ENCODE measurements at places on chromosomes 6 and 20.

GRCh38 chr6:97085772-97086171 lies 161.2 kb downstream of the KLHL32 start:
- no peak for DNase-seq

DNA sequence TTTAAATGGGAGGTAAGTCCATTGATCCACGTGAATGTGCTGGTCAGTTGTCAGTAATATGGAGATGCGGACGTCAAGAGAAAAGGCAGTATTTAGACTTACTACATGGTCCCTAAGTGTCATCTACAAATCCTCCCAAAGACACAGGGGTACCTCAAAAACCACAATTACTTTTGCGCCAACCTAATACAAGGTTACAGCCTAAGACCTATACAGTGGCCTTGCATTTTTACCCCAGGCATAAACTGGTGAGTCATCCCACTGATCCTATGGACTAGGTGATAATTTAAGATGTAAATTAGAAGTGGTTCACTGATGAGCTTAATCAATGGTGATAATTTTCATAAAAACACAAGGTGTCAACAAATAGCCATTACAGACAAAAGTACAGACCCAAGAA lies 141.0 kb downstream of the NFATC2 start:
- no peak for DNase-seq

DNA sequence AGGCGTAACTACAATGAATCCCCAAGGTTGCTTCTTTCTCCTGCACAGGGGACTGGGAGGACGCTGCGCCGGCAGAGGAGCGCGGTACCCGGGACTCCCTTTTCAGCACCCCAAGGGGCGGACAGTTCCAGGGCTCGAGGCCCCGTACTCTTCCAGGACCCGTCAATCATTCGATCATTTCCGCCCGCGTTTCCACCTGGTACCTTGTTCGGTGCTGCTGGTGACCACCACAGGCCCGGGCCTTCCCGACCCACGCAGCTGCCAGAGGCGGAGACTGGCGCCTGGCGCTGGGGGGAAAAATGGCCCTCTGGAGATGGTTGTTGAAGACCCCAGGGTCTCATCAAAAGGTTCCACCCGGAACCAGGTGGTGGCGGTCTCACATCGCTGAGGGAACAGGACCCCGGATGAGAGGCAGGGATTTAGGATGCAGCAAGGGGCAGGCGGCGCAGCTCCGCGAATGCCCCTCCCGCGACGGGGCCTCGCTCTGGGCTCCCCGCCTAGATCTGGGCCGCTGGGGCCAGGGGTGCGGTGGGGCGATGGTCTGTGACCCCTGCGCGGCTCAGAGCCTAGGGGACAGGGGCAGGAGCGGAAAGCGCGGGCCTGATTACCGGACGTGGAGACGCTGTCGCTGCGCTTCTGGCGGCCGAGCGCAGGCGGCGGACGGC lies 744 bp downstream of the VSX1 start:
- DNase-seq = peak; percentile 69

GRCh38 chr6:27312146-27312949 lies at the start of gene POM121L2:
Gene POM121L2, minus strand, starts transcription at chr6:27312273. Its CDS starts 103 bp downstream, at chr6:27312170.
- DNase-seq = peak; percentile 72

DNA sequence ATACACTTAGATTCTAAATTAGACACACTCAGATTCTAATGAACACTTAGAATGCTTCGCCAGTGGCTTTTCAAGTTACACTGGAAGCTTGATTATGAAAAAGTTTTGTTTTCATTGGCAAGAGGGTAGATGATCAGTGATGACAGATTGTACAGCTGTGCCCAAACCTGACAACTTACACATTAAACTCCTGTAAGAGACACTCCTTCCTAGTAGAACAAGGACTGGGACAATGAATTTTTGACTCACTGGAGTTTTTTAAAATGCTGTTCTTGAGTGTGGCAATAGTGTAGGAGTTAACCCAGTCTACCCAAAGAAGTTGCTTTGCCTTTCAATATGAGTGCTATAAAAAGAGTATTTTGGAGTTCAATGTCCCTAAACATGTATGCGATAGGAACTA lies 140.8 kb downstream of the SLC16A10 start:
- no peak for DNase-seq

DNA sequence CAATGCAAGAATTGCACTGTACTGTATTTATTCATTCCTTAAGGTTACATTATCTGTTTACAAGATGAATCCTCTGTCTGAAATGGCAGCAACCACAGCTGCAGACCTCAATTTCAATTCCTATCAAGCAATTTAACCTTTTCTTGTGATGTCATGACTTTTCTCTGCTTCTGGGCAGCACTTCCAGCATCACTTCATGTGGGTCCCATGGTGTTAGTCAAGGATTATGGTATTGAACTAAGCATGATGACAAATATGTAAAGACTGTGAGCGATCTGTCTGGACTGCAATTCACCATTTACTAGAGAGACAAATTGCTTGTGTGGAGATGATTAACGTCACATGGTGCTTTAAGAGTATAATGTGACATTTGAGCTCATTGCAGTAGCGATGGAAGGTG lies 90.5 kb upstream of the CCN2 start:
- no peak for DNase-seq

GRCh38 chr20:59222253-59223181 lies 58.9 kb downstream of the ZNF831 start:
- peak; percentile 82 for DNase-seq
